NCI-H2227 treated with DMSO at 0.1 percent for 48 hours (cell line): ENCODE measurements at places on chromosomes 4 and X.

- no peak for DNase-seq
Measured at GRCh38 chr4:80322716-80323115, 12.8 kb upstream of the CFAP299 start.

- no peak for DNase-seq
Measured at GRCh38 chr4:87188932-87189331, 31.5 kb downstream of the KLHL8 start.

- DNase-seq, result no peak
Measured at GRCh38 chrX:1165535-1166196, 46.8 kb downstream of the CRLF2 start.

DNA sequence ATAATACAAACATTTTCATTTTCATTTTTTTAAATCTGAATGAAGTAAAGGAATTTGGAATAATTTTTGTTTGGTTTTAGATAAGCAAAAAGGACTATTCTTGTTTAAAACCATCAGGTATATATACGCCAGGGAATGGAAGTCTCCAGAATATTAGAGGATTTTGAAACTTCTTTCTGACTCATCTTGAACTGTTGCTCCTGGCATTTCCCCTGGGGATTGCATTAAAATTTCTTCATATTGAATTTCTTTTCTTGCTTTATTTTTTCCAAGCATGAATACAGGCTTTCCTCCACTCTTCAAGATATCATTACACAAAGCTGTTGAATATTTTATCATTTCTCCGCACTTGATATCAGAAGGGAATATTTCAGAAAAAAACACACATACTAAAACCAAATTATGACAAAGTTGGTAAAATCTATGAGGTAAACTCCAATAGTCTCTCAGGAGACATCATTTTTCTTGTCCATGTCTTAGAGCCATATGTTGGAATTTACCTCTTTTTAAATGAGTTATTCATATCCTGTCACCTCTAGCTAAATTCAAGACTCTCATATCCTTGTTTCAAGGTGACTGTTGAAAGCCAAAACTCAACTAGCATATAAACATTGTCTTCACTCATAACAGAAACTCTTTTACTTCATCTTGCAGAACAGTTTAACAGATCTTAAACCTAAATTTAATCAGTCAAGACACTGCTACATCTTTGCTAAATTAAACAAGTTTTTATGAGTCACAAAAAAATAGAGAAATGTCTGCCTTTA is 20.7 kb upstream of the CSN1S1 start:
- DNase-seq, result no peak

DNA sequence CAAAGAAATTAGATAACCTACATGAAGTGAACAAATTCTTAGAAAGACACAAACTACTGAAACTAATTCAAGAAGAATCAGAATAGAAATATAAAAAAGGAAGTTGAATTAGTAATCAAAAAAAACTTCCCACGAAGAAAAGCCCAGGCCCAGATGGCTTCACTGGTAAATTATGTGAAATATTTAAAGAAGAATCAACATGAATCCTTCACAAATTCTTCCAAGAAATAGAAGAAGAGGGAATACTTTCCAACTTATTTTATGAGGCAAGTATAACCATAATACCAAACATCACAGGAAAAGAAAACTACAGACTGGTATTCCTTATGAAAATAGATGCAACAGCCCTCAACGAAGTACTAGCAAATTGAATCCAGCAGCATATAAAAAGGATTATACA is 30.7 kb downstream of the MOSPD2 start:
- DNase-seq, result no peak

DNA sequence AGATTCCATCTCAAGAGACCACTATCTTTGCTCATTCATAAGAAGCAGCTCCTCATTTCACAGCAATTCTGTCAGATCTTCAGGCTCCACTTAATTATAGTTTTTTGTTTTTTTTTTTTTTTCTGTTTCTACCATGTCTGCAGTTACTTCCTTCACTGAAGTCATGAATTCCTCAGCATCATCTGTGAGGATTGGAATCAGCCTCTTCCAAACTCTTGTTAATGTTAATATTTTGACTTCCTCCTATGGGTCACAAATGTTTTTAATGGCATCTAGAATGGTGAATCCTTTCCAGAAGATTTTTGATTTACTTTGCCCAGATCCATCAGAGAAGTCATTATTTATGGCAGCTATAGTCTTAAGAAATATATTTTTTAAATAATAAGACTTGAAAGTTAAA is 53.1 kb downstream of the BMP2K start:
- DNase-seq, result no peak

GRCh38 chr4:141054446-141054845 is 78.8 kb downstream of the RNF150 start:
- no peak for DNase-seq

DNA sequence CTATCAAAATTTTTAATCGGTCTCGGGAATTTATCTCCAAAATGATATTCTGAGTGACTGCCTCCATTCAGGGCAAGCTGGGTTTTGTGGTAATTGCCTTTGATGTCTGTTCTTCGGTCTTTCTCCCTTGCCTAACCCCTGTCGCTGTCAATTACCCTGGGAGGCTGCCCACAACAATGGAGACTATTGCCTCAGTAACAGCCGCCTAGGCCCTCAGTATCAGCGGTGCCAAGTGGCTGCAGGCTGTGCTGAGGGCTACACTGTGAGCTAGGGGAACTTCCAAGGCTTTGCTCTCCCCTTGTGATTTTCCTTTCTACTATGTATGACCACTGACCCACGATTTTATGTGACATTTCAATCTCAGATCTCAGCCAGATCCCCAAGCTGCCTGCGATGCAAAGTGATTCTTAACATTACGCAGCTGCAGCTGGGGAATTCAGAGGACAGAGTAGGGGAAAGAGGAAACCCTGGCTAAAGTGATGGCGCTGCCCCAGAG is 36.3 kb upstream of the REST start:
- no peak for DNase-seq

- DNase-seq, result no peak
Measured at GRCh38 chr4:84443523-84443922, 55.6 kb downstream of the NKX6-1 start.

DNA sequence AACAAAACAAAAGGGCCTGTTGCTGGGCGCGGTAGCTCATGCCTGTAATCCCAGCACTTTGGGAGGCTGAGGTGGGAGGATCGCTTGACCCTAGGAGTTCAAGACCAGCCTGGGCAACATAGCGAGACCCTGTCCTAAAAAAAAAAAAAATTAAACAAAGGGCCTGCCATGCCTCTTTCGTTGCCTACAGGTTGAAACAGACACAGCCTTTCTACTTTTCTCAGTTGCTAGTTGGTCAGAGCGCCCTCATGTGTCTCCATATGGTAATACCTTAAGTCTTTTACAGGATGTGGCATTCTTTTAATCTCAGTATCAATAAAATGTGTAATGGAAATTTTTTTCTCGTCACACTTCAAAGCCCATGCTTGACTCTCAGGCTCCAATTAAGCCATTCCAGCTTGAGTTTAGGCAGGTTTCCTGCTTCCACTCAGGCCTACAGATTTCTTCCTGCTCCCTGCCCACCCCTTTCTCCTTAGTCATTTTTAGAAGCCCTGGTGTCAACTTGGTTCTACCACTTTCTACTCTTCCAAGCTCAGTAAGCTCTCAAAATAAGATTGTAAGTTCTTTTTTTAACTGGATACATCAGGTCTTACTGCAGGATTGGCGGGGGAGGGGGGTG is 4.6 kb upstream of the SOWAHD start:
- peak; percentile 47 for DNase-seq

DNA sequence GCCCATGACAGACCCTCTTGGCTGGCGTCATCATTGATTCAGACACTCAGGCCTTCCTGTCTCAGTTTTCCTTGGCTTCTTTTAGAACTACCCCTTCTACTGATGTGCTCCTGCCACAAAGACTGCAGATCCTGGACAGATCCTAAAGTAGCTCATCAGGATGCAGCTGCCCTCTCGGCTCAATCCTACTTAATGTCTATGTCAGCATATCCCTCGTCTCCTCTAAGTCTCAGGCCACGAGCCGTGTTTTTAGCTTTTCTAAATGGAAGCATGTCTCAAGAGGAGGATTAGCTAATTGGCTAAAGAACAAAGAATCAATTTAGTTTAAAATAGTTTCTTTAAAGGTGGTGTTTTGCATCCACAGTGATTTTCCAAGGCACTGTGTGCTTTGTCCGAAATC is 447.7 kb downstream of the STIM2 start:
- no peak for DNase-seq

DNA sequence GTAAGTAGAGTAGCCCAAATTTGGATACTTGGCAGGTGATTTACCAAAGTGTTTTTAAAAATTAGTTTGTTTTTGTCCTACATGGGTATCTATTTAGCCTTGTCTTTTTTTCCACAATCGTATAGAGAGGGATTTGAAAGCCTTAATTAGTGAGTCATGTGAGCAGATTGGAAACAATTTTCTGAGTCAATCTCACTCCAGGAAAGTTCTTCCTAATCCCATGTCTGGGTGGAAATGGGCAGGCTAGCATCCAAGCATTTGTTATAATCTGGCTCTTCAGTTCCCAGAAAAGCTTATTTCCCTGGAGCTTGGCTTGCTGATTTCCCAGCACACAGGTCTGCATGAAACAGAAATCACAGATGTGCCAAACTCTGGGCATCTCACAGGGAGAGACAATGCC is 426.9 kb upstream of the BOD1L1 start:
- DNase-seq, result no peak

DNA sequence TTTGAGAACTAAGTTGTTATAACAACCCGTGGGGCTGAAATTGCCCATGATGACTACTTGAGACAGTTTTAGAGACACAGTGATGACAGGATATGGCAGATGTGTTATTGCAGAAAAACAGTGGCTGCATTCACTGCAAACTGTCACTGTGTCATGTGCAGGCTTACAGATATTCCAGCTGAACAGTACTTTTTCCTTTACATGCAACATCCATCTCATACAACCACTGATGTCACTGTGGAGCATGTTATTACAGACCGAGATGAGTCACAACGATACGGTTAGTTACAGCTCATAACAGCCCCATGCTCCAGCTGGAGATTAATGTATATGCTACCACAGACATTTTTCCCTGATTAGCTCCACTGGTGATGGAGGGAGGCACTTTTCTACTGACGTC is 207.4 kb downstream of the TMA16 start:
- DNase-seq, result no peak

- DNase-seq, result no peak
Measured at GRCh38 chr4:35500812-35501211, 743.5 kb downstream of the ARAP2 start.

DNA sequence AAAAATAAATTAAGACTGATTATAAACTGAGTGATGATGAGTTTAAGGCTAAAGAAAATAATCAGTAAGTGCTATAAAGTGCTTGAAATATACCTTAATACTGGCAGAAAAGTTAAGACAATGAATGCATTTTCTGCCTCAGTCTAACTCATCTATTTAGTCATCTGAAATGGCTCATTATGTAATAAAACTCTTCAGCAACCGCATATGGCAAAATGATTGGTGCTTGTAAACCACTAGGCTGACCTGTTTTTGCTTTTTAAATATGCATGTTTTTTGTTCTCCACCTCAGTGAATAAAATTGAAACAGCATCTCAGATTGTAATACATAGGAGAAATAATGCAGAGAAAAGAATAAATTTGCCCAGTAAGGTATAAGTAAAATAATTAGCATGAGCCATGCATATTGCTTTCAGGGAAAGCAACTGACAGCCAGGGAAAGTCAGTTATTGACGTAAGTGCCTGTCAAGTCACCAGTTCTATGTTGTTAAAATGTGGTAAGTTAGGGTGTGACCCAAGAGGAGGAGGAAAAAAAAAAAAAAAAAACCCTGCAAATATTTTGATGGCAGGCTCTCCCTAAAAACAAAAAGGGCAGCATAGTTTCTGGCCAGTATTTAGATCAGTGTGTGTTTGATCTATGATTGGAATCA is 167.5 kb downstream of the PALLD start:
- no peak for DNase-seq

GRCh38 chr4:48184882-48185281 is 50.8 kb upstream of the TXK start:
- DNase-seq, result no peak

DNA sequence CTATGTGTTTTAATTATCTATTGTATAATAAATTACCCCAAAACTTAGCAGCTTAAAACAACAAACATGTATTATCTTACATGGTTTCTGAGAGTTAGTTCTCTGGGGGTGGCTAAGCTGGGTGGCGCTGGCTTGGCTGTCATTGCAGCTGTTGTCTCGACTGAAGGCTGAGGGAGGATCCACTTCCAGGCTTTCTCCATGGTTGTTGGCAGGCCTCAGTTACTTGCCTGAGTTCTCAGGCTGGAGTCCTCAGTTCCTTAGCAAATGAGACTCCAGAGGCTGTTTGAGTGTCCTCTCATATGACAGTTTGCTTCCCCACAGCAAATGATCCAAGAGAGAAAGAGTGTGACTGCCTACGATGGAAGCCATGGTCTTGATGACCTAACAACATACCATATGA is 23.5 kb upstream of the GALNT7 start:
- no peak for DNase-seq

- no peak for DNase-seq
Measured at GRCh38 chr4:182019148-182019652, 224.0 kb upstream of the TENM3 start.

DNA sequence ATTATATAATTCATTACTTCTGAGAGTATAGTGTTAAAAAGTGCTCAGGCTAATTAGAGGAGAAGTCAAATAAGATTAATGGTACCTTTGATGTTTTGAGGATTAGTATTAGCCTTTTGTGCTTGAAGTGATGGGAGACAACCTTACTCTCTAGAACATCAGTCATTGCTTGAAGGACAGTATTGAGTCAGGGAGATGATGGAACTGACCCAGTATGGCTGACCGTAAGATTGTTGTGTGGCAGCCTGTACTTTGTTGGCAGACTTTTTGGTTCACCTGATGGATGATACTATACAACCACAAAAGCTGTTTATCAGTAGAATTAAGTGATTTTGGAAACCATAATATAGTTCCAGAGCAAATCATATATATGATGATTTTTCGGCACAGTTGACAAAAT is 9.9 kb downstream of the OGT start:
- no peak for DNase-seq

DNA sequence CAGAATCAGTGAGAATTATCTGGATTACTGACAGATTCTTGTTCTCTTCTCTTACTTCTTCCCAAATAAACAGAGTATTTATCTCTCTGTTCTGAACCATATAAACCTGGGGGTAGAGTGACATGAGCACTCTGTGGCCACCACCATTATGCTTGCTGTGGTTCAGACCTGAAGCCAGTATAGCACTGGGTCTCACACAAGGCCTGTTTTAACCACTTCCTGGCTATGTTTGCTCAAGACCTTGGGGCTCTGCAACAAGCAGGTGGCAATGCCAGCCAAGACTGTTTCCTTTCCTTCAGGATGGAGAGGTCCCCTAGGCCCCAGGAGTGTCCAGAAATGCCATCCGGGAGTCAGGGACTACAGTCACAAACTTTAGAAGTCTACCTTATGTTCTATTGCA is 21.7 kb upstream of the HEPH start:
- no peak for DNase-seq

- no peak for DNase-seq
Measured at GRCh38 chr4:145530662-145531061, 49.0 kb downstream of the SMAD1 start.

DNA sequence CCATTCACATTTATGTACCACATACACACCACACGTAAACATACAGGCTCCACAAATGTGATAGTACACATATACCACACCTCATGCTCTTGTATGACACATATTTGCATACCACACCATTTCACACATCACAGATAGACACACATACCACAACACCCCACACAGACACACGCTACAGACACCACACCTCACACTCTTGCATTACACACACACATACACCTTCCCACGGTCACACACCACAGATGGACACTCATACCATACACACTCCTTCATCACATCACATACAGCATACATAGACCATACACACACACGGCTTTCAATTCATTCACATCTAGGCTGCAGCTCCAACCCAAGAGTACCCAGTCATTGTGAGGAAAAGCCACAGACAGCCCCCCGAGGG is 222.5 kb upstream of the RPL34 start:
- no peak for DNase-seq
